ENCODE measurements at places on chromosomes 16 and 17.

GRCh38 chr17:81428121-81428515, 32.9 kb downstream of the BAHCC1 start:
- no peak for DNase-seq

DNA sequence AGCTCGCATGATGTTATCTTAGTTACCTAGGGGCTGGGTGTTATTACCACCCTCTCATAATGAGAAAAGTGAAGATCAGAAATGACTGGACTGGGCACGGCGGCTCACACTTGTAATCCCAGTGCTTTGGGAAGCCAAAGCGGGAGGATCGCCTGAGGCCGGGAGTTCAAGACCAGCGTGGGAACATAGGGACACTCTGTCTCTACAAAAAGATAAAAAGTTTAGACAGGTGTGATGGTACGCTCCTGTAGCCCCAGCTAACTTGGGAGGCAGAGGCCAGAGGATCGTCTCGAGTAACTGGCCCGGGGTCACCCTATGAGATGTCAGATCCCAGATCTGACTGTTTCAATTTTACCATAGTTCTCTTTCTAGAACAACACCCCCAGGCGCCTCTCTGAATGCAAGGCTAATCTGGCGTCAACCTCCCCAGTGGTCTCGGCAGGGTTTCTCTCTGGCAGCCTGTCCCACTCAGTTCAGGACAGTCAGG, 1.9 kb upstream of the CCDC102A start:
- DNase-seq, result no peak

- DNase-seq, result no peak
These were observed 76.0 kb downstream of the RAP1GAP2 start for GRCh38 chr17:2872282-2872681.

DNA sequence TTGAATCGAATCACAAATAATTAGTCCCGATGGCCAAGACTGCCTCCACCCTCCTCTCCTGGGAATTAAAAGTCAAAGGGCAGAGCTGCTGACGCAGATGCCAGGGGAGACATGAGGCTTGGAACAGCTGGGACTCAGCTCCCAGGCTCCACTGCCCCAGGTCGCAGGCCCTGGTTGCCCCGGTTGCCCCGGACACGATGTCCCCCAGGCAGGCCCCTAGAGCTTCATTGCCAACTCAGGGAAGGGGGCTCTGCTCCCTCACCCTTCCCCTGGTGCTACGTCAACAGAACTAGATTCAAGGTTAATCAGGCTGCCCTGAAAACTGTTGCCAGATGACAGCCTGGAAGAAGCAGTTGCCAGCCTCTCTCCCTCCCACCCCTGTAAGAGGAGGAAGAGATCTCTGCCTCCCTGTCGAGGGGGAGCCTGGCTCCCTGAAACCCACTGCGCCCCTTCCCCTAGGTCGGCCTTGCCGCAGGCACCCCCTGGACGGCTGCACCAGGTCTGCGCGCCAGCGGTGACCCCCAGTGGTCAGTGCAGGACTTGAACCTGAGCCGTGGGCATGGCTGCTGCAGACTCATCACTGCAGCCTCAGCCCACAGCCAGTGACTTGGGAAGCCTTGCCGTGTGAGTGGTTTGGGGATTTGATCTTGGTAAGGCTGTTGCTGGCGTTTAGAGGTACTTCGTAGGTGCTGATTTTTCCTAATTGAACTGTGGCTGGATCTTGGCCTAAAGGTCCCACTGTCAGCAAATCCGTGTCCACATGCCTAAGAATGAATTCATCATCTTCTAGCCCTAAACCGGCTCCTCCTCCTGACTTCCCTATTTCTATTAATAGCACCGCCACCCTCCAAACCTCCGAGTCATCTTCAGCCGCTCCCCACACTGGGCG, 84.1 kb upstream of the TOB1 start:
- peak; percentile 61 for DNase-seq

DNA sequence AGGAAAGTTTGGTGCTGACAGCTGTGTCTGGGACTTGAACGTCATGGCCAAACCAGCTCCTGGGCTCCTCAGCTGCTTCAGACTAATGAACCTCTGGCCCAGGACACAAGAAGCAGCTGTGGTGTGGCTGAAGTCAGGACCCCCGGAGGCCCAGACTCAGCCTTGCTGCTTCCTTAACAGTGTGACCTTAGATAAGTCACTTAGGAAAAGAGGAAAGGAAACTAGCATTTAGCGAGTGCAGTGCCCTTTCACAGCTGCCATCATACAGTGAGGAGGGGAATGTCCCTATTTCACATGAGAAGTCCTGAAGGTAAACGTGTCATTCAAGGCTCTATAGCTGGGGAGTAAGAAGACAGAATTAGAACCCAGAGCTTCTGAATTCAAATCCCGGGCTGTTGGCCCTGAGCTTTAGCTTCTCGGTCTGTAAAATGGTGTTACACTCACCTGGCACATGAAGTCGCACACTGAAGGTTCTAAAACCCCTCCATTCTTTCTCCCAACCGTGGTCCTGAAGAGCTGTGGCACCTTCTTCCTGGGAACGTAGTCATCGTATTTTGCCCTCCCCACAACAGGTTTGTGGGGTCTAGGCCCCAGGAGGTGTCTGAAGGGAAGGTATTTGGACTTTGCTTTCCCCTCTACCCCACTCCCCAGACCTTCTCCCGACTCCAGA, 910 bp upstream of the RAMP2 start:
- DNase-seq, result no peak

DNA sequence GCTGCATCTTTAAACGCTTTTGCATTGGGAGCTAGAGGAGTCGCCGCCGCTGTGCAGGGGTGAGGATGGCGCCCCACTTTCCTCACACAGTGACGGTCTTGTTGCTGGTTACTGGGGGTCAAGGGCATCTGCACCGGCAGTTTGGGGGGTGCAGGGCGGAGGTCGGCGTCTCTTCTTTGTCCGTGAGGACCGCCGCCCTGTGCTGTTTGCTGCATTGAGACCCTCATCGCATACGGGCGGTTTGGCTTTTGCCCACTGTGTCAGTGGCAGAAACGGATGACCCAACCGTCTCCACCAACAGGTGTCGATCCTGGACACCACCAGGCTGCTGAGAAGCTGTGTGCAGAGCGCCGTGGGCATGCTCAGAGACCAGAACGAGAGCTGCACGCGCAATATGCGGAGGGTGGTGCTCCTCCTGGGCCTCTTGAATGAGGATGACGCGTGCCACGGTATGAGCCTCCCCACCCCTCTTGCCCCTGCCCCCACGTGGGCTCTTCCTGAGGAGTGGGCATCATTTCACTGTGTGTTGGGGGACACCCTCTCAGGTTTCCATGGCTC, 61.2 kb upstream of the ENDOV start:
- no peak for DNase-seq

- no peak for DNase-seq
These were observed 743 bp downstream of the SHCBP1 start for GRCh38 chr16:46620266-46621005.

DNA sequence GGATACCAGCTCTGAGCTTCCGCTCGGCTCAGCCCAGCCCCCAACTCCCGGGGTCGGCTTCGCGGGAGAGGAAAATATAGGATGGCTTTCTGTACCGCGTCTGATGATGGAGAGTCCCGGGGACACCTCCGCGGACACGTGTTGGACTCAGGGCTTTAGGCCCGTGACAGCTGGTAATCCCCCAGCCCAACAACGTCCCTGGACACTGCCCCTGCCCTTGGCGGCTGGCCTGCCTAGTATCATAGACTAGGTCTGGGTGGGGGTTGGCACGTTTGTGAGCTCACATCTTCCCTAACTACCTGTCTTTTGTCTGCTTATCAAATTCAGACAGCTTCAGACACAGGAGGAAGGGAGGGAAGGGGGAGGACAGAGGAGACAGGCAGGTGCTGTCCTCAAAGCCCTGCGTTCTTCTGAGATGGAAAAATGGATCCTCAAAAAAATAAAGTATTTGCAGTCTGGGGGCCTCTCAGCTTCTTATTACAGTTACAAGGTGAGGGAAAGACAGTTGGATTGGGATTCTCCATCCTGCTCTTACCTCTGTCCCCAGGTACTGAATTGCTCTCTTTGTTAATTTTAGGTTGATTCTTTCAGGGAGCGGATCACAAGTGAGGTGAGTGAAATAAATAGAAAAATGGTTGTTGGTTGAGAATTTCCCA, 698 bp downstream of the PSME3 start:
- no peak for DNase-seq

- DNase-seq, result no peak
These were observed 101.6 kb downstream of the AXIN2 start for GRCh38 chr17:65459677-65460347.

GRCh38 chr17:48752399-48753288, 24.1 kb upstream of the HOXB13 start:
- DNase-seq, result no peak

- DNase-seq, result no peak
These were observed 18.8 kb downstream of the WNT9B start for GRCh38 chr17:46869975-46870803.

DNA sequence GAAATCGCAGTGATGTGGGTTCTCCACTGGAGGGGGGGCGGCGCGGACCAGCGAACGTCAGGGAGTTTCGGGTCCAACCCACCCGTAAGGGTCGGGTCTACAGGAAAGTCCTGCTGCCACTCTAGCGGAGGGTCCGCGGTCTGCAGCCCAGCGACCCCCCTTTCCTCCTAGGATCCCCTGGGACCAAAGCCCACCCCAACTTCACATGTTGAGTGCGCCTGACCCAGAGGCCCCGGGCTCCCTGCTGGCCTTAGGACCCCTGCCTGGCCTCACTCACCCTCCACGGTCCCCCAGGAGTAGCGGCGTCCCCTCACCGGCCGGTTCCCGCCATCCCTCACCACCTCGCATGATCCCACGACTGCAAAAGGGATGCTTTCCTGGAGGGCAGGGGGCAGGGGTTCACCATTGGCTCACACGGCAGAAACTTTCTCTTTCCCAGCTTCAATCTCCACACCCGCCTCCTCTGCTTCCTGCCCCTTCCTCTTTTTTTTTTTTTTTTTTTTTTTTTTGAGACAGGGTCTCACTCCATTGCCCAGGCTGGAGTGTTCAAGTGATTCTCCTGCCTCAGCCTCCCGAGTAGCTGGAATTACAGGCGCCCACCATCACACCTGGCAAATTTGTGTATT, 3.1 kb downstream of the SEPTIN1 start:
- no peak for DNase-seq

DNA sequence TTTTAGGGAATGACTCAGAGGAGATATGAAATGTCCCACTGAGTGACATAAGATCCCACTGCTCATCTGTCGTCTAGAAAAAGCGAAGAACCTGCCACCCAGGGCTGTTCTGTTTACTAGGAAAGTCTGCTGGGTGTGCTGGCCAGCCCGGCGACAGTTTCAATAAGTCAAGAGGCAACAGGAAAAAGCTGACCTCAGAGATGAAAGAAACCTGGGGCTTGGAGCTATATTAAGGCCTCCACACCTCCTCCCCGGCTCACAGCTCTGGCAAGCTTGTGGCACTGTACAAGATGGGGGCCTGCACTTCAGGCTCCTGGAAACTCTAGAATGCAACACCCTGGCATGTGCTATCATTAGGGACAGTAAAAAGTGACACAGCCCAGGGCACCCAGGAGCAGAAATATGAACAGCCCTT, 10.6 kb downstream of the ZFHX3 start:
- DNase-seq, result no peak

GRCh38 chr17:57869617-57870282, 19.9 kb upstream of the MRPS23 start:
- no peak for DNase-seq

DNA sequence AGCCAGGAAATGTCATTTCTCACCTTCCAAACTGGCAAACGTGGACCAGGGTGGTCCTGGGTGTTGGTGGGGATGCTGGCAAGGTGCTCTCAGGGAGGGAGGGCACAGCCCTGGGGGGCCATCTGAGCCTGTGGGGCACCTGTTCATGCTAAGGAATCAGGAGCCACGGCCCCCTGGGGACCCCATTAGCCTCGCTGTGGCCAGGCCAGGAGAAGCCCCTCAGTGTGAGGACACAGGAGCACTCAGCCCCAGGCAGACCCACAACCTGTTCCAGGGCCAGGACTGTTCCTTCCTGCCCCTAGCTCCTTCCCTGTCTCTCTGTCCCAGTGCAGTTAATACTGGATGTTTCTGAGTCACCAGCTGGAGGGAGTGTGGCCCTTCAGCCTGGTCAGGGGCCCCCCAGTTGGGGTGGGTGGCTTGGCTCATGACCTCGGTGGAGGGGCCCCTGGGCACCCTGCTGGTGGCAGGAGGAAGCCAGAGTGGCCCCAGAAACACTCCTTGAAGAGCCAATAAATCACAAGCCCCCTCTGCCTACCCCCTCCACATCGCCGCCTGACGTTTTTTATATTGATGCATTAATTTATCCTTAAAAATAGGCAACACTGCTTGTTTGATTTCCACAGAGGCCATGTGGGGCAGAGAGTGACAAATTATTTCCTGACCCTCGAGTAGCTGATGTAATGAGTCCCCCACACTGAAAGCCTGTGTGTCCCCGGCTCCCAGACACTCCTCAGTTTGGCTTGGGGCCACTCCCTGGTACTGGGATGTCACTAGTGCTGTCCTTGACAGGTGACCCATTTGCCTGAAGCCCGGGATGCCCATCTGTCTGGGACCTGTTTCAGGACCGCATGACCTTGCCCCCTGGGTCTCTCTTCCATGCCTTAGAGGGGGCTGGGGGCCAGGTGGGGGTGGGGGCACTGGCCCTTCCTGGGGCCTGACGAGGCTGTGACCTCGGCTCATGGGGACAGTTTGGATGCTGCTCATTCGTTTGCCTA, 22.3 kb downstream of the ACTG1 start:
- DNase-seq, result no peak

- peak; percentile 70 for DNase-seq
These were observed 7.7 kb upstream of the NPIPB2 start for GRCh38 chr16:11949527-11949926.

- DNase-seq, result no peak
These were observed 14.2 kb downstream of the CSH2 start for GRCh38 chr17:63859257-63859656.

All from NCI-H1417 (cell line).